CD4-positive, alpha-beta T cell treated with Interleukin-21 for 1 hour (primary cell): ENCODE measurements at places on chromosomes 6 and 20.

- no peak for DNase-seq
These were observed 69.3 kb downstream of the CLIC5 start for GRCh38 chr6:45946352-45946751.

GRCh38 chr6:113328886-113329381, 528.2 kb upstream of the MARCKS start:
- DNase-seq = no peak

- no peak for DNase-seq
These were observed 347.0 kb downstream of the CDH4 start for GRCh38 chr20:61599061-61599531.

DNA sequence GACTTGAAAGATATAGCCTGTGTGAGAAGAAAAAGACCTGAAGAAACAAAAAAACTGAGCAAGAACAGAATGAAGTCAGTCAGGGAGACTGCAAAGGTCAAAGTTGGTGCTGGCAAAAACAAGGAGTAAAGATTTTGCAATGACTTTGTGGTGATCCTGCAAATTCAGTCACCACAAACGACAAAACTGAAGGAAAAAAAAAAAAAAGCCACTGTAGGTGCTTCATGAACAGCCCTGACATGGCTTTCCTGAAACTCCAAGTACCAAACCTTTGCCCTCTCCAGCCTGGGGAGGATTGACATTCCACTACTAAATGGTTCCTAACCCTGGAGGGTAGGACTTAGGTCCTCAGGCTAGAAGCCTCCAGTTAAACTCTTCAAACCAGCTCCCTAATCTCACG, 114.7 kb upstream of the BEND3 start:
- no peak for DNase-seq

DNA sequence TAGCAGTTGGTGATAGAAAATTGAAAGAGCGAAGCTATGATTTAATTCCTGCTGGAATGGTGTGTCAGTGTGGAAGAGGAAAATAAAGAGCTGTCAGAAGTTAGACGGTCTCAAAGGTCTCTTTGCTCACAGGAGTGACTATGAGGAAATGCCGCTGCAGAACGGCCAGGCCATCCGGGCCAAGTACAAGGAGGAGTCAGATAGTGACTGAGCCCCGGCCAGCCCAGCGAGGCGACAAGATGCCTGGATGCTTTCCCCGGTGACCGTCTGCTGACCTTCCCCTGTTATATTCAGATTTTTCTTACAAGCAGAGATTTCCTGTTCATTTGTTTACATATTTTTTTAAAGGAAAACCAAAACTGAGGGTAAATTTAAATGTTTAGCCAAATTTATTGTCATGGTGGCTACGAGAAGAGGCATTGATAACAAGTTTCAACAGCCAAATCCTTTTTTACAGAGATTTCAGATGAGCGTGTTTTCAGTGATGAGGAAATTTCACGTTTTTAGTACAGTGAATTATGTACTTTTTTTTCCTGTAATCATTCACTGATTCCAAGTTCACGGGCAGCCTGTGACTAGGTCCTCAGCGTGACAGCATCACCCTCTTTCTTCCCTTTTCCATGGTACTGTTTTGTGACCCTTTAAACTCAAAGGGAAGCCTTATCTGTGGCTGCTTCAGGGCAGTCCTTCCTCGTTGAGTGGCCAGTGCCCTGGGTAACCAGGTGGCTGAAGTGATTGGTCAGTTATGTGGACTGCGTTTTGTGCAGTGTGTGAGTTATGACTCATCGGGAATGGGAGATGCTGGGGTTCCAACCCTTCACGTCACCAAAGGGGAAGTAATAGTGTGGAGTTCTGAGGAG, 12.6 kb downstream of the DYNLT1 start:
- DNase-seq = no peak

DNA sequence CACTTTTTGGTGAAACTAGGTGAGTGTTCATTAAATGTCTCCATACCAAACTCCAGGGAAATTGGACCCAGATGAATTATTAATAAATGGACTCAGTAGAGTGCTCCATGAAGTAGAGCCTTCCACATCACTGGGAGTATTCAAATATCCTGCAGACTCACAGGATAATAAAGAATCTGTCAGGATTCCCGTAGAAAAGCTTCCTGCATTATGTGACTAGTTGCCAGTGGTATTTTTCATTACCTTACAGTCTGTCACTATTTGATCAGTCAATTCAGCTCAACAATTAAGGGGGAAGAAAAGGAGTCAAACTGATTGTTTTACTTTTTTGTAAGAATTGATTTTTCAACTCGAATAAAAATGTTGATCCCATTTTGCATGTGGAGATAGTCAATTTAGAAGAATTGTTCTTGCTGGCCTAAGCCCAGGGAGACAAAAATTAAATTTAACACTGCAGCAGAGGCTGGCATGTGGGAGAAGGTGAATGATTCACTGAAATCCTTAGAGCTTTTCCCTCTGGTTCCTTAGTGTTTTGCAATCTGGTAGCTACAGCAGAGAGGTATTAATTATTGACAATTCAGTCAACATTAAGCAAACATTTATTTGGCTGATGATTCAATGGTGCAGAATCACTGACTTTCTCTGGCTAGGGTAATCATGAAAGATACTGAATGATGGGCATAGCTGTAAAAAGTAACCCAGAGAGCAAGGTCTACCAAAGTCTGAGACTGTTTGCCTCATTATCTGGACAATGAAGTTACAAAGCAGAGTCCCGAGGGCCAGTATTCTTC, 442.4 kb downstream of the CD83 start:
- DNase-seq = no peak

DNA sequence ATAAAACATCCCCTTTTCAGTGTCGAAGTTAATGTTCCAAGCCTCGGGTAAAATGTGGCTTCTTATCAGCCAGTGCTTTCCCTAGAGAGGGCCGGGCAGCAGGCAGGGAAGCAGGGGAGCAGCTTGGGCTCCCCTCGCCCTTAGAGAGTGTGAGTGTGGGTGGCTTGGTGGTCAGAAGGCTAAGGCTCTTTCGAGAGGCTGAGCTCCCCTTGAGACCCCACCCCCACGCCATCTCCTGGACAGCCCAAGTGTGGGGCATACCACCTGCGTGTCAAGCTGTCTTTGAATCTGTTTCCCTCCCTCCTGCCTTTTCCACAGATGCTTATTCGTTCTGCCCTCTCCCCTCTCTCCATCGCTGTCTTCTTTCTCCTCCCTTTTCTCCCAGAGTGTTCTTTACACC, 95.1 kb upstream of the FOXP4 start:
- DNase-seq = no peak

GRCh38 chr6:142763205-142763604, 181.8 kb downstream of the HIVEP2 start:
- DNase-seq = no peak

DNA sequence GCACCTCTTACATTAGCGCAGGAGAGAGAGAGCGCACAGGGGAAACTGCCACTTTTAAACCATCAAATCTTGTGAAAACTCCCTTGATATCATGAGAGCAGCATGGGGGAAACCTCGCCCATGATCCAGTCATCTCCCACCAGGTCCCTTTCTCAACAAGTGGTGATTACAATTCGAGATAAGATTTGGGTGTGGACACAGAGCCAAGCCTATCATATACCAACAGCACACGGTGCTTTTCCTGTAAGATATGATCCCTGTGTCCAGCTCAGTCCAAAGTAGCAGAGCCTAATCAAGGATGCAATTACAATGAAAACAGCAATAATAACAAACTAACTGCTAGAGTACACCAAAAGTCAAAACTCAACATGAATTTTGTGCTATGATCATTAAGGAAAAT, 148.7 kb upstream of the TCF21 start:
- no peak for DNase-seq

- DNase-seq = no peak
These were observed 116.6 kb downstream of the ATXN1 start for GRCh38 chr6:16644540-16645250.

DNA sequence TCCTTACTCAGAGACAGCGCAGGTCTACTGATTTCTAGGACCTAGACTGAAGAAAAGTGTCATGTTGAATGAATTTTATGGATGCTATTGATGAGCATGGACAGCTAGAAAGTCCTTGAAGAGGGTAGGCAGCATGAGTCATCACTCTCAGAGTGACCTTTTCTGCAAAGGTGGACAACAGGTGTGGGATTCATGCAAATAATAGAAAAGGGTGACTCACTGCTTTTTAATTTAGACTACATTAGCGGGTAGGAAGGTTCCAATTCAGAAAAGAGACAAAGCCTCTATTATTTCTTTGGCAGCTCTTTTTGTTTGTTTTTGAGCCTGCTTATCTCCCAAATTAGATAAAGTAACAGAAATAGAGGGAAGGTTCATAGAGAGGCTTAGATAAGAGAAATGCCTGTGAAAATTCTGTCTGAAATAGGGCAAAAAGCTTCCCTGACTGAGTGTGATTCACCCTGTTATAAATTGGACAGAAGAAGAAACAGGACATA, 191.4 kb downstream of the TENT5A start:
- no peak for DNase-seq

DNA sequence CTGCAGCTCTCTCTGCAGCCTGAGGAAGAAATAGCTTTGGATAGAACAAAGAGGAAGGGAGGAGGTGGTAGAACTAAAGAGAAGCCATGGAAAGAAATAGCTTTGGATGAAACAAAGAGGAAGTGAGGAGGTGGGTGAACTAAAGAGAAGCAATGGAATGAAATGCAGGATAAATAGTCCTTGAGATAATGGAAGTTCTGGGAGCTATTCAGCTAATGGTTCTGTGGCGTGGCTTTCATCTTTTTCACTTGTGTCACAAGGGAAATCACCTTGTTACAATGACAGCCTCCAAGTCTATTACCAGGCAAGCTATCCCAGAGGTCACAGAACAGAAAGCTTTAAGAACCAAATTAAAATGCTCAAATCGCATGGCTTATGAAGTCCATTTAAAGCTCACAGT, 141.3 kb upstream of the ARG1 start:
- no peak for DNase-seq

DNA sequence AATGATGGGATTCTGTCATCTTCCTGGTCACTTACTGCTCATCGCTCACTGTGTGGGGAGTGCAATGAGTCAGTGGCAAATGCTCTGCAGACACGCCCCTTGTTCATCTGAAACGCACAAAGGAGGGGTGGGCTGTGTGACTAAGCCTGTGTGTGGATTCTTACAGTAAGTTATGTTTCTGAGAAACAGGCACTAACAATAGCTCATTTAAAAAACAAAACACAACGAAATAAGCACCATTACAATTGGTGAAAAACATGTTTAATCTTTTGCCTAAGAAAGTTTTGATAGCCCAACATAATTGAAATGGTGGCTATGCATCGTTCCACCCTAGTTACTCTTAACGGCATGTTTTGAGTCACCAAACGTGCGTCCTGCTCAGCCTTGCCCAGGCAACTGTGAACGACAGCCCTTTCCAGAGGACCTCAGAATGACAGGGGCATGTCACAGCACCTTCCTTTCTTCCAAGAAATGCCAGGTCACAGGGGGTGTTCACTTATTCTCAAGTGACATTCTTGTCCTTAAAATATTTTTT, 118.4 kb upstream of the SGK1 start:
- peak; percentile 59 for DNase-seq

- no peak for DNase-seq
These were observed 34.3 kb upstream of the VEGFA start for GRCh38 chr6:43735642-43736199.

GRCh38 chr6:148831064-148831463, 84.2 kb downstream of the UST start:
- peak; percentile 51 for DNase-seq

DNA sequence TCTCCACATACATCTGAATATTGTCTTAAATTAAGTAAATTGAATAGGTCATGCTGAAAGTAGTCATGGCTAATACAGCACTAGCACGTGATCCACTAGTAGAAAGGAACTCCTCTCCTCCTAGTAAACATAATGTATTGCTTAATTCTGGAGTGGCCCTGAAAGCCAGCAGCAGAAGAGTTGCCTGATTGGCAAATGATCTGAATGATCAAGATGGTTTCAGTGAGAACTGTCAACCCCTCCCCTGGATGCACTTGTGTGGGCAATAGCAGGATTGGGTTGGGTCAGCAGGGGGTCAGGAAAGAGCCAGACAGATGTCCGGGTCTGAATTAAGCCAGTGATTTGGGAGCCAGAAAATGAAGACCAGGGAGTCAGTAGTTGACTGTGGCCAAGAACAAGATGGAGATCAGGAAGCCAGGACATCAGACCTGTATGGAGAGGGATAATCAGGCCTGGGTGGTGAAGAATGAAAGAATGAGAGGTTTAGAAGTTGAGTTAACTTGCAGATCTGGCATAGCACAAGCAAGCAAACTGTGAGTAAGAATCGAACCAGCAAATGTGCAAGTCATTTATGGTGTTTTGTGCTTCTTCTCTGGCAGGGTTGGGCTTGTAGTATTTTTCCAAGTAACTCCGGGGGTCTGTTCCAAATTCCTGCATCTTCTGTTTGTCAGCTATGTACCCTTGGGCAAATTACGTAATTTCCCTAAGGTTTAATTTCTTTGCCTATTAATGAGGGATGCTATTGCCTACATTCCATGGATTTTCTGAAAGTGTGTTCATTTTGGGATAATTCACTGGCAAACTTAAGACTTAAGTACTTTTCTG, 304.9 kb downstream of the CD109 start:
- no peak for DNase-seq

DNA sequence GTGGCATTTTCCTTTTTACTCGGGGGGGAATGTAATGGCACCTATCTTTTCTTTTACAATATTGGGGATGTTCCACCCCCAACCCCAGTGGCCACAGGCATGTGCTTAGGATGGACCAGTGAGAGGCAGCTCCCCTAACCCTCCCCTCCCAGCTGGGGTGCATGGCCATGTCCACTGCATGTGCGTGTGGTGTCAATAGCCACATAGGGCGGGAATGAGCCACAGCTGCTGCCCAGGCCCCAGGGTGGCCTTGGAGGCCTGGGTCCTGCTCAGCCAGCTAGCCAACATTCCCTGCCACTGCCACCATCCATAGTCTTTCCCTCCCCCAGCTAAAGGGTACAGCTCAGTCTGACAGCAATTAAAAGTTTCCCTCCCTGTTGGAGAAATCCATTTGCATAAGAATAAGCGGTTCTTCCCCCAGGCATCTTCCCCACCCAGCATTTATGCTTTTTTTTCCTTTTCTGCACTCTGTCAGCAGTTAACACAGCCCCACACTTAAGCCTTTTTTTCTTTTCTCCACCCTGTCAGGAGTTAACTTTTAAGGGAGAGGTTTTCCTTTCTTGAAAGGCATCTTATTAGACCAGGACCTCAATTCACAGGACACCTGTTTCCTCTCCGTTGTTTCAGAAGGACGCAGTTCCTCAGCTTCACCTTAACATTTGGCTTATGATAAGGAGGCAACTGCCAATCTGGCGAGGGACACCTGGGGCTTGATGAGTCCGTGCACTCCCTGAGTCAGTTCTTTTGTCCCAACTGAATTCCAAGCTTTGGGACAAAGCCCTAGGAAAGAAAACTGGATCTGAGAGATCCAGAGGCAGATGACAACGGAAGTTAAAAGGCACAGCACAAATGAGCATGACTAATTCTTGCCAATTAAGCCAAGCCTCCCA, 121.4 kb downstream of the TPBG start:
- no peak for DNase-seq

GRCh38 chr6:6676910-6677441, 88.5 kb downstream of the LY86 start:
- peak; percentile 75 for DNase-seq

DNA sequence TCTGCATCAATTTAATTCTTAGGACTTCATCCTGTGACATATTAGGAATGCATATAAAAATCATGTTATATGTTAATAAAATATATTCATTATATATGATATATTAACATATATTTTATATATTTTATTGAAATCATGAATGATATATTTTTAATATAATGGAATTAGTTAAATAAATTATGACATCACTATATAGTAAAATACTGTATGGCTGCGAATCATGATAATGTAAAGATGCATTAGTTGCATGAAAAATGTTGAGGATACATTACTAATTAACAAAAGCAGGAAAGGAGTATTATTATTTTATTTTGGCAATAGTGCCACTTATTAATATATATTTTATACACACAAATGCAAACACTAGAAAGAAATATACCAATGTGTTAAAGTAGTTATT, 8.4 kb upstream of the RNF217 start:
- DNase-seq = no peak
